ENCODE measurements at places on chromosomes 16 and 17. TPM values are rescaled to one million over a fixed set of nuclear protein-coding genes. Genes with fewer than 3 reads are reported as not detected.

The CIBAR2 gene
- total RNA-seq: not detected

The ERN2 gene
- total RNA-seq: not detected

- no peak for DNase-seq
- no peak overlapping the region for H3K4me3 ChIP-seq
- H3K27me3 ChIP-seq: peaks cover 2% of the 10 kb centered on the region
Observed at GRCh38 chr16:55663765-55664677, 8.2 kb downstream of the SLC6A2 start.

DNA sequence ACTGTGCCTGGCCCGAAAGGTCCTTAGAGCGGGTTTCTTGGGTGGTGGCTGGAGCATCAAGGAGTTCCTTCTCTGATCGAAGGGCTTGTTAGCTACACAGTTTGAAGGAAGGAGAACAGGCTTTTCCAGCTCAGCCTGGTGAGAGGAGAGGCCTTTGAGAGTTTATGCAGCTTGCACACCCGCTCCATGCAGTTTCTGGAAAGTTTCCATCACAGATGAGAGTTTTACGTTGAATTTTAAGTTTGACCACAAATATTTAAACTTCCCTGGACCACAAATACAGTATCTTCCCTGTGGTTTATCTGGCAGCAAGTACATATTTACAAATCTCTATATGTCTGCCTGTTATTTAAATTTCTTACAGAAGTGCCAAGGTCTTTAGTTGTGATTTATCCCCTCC lies 56.8 kb downstream of the HIC1 start:
- peaks cover 2% of the 10 kb centered on the region for H3K36me3 ChIP-seq
- H3K4me1 ChIP-seq: peaks cover 16% of the 10 kb centered on the region
- no peak overlapping the region for H3K27ac ChIP-seq
- H3K27me3 ChIP-seq: no peaks in the 10 kb centered on the region
- no peak overlapping the region for H3K4me3 ChIP-seq
